ENCODE measurements at places on chromosomes 2 and 18.

DNA sequence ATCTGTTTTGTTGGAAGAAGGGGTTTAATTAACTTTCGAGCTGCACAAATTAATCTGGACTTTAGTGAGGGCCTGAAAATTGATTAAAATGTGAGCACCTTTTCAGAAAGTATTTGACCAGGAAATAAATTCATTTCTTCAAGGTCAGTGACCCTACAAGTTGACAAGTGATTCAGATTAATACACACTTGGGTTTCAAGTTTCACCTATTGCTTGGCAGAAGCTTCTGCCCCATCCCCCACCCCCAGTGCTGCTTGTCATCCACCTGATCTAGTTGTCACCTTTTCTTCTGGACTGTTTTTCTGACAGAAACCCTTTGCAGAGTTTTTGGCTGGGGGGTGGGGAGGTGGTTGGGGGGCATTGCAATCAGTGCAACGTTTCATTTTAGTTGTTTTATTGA is 46.2 kb downstream of the RPRM start:
- DNase-seq = no peak

DNA sequence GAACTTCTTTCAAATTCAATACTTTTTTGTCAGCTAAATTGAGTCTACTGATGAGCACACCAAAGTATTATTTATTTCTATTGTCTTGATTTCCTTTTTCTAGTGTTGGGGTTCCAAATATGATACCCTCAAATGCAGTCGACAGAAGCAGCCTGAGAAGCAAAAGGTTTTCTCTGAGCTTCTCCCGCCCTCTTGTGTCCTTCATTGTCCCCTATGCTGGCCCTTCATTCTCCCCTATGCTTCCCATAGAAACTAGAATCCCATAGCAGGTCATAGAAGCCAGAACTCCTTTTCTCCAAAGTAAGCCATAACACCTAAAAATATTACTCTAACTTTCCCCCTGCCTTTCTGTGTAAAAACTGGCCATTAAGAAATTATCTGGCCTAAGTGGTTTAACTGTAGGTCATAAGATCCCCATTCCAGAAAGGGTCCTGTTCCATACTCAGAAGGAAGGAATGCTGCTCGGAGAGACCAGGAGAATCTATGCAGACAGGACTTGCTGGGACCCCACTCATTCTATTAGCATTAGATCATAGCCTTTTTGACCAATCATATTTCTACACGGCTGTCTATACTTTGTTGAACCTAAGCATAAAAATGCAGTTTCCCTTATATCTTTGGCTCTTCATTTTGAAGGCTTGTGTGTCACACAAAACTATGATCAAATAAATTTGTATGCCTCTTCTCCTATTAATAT is 764.6 kb upstream of the PKDCC start:
- DNase-seq = peak; percentile 43

DNA sequence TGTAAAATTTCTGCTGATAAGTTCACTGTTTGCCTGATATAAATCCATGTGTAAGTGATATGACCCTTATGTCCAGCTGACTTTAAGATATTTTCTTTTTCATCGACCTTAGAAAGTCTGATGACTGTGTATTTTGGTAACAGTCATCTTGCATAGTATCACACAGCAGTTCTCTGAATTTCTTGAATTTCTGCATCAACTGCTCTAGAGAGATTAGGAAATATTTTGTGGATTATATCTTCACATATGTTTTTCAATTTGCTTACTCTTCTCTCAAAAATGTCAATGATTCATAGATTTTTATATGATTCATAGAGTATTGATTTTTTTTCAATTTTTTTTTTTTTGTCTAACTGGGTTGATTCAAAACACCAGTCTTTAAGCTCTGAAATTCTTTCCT is 945.3 kb downstream of the TRIB2 start:
- peak; percentile 8 for DNase-seq

- DNase-seq = no peak
Measured at GRCh38 chr18:10482985-10483949, 28.8 kb downstream of the APCDD1 start.

DNA sequence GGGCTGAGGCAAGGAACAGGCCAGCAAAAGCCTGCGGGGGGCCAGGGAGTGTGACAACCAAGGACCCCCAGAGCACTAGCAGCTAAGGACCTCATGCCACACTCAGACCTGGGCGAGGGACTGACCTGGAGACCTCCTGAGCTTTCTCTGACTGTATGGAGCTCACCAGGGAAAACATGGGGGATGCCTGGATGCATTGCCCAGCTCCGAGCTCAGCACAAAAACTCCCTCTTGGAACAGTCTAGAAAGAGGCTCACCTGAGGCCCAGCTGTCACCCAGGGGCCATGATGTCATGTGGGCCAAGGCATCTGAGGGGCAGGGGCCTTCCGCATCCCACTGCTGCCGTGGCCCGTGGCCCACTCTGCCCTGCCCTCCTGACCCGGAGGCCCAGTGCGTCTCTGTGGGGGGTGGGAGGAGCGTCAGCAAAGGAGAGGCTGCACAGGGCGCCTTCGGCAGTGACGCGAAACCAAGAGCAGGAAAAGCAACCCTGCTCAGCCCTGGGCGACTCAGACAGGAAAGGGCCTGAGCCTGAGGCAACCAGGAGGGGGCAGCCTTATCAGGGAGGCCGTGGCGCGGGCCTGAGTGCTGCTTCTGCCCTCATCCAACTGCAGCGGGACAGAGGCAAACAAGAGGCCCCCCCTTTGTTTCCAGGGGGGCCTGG is 57.3 kb upstream of the ALPP start:
- DNase-seq = no peak

DNA sequence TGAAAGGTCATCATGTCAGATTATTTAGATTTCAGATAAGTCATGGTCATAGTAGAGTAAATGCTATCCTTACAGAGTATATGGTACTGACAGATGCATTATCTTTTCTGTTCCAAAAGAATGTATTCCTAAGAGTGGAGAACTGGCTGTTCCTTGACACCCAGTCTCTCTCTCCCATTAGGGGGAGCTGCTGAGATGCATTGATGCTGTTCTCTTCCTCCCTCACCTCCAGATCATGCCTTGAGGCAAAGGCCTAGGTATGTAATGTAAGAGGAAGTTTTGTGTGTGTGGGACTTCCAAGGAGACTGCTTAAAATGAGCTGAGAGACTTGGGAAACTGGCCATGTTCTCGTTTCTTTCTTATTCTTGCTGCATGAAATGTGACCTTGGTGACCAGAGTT is 979.5 kb upstream of the CELF4 start:
- DNase-seq = peak; percentile 36

- no peak for DNase-seq
Measured at GRCh38 chr2:58664523-58665151, 423.5 kb upstream of the FANCL start.

DNA sequence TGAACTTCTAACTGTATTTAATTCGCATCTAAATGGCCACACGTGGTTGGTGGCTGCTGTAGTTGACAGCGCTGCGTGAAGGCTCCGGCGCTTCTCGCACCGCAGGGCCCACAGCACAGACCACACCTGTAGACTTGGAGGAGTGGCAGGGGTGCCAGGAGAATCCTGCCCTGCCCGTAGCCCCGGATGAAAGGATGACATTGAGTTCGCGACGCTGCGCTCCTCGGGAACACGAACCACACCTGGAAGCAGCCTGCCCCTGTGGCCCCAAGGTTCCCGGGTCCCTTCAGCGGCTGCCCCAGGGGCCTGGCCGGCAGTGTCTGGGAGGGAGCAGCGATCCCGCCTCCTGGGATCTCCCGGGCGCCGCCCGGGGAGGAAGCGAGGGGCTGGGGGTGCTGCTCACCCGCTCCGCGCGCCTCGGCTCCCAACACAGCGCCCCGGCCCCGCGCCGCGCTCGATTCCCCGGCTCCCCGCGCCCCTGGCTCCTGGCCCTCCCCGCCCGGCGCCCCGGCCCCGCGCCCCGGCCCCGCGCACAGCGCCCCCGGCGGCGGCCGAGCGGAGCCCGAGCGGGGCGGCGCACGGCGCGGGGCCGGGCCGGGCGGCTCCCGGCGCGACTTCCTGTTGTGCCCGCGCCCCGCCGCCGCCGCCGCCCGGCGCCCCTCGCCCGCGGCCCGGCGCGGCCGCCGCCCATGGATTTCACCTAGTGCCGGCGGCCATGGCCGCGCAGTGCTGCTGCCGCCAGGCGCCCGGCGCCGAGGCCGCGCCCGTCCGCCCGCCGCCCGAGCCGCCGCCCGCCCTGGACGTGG is at the start of gene RNPEPL1:
RNPEPL1 (plus strand) TSS at position 613 of the 806 bp plus-strand sequence; CDS start at position 716, 103 bp downstream.
- DNase-seq = peak; percentile 38

GRCh38 chr2:119433636-119434327 is 2.1 kb downstream of the TMEM37 start:
- no peak for DNase-seq

- DNase-seq = no peak
Measured at GRCh38 chr2:127511090-127511695, 15.1 kb downstream of the IWS1 start.

- DNase-seq = peak; percentile 51
Measured at GRCh38 chr18:21997207-21998143, 171.9 kb upstream of the GATA6 start.

Measured in HT1080 (cell line).